ENCODE measurements at places on chromosomes 11 and 22.

DNA sequence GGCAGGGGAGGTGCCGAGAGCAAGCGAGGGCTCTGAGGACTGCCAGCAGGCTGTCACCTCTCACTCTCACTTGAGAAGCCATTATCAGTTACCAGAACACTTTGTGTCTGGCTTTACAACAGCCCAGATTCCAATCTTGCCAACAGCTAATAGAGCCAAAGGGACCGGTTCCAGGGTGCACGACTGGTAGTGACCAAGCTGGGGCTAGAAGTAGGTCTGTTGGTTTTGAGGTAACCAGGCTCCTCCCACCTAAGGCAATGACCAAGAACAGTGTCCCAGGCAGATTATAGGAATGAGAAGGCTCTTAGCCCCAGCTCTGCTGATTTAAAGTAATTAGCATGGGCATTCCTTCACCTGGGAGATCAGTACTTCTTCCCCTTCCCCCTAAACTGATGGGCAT is 7.2 kb upstream of the IL10RA start:
- DNase-seq, result no peak

GRCh38 chr22:36986242-36986821 is 32.9 kb downstream of the TST start:
- no peak for DNase-seq

DNA sequence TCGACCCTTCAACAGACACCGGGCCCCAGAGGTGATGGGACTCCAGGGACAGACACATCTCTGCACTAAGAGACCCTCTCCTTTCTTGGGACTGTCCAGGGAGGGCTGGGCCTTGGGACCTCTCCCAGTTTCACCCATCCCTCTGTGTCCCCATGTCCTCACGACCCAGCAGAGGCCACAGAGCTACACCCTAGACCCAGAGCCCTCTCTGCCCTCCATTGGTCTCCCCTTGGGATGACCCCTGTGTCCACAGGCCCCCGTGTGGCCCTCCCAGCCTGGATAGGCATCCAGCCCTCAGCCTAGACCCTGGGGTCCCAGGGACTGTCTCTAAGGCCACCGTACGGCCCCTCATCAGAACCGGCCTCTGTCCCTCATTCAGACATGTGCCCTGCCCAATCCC is 7.5 kb upstream of the DRICH1 start:
- DNase-seq, result no peak

DNA sequence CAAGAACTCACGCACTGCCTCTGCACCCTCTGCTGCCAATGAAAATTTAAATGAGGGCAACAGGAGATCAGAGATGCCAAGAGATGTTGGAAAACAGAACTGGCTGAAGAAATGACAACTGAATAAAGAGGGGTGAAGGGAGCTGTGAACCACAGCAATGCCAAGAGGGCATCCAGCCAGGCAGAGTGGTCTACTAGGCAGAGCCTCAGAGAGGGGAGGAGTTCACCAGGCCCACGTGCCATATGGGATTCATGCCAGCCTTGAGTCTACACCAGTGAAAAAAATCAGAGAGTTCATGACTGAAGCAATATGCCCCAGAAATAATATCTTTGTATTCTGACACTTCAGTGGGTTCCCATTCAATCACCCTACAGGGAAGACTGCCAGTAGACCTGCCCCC is 4.4 kb downstream of the APOL2 start:
- no peak for DNase-seq

DNA sequence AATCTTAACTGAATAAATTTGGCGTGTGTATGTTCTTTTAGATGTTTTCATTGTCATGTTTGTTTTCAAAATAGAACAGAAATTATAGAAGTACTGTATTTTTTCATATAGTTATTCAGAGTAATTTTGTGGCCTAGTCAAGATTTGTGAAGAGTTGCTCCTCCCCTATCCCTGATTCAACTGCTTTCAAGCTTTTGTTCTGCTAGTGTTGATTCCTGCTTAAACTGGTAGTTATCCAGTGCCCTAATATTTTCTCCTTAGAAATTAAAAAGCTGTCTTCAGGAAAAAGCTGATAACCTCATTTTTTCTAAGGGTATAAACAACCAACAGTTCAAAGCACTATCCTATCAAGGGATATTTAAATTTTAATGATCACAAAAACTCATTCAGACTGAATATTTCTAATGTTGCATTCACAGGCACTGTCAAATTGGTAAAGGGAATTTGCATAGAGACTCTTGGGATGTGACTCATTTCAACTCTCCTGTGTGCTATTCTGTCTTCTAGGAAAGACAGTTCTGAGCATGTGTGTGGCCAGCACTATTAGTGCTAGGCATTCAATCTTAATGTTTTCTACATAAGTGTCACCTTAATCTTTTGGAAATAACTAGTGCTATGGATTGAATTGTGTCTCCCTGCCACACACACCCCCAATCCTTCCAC is 1776.0 kb downstream of the LRRC4C start:
- DNase-seq, result no peak

DNA sequence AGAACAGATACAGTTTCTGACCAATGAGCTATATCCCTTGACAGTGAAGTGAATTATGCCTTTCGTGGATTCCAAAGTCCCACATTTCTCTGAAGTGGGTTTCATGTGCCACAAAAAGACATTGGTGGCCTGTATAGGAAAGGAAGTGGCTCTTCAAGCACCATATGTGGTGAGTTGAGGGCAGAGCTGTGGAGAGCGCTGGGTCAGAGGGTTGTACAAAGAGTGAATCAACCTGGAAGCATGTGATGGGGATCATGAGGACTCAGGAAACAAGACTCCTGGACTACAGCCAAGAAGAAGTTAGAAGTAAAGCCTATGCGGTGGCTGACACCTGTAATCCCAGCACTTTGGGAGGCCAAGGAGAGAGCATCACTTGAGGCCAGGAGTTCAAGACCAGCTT is 579 bp upstream of the SLC5A4 start:
- no peak for DNase-seq

Data from AG08395 (cell line).